ENCODE measurements at places on chromosomes 5 and 9. TPM values are rescaled to one million over a fixed set of nuclear protein-coding genes. Genes with fewer than 3 reads are reported as not detected.

Gene ABLIM3
- 24.9 TPM for total RNA-seq

Gene KCNV2
- total RNA-seq = not detected

Gene MARCHF11
- not detected for total RNA-seq

Gene SLF1
- total RNA-seq = 1.3 TPM

Gene FXN
- 0.79 TPM for total RNA-seq

All from bronchial smooth muscle cell (primary cell).